Kidney epithelial cell (primary cell): ENCODE measurements at places on chromosomes 7 and 10. TPM values are rescaled to one million over a fixed set of nuclear protein-coding genes. Genes with fewer than 3 reads are reported as not detected.

DNA sequence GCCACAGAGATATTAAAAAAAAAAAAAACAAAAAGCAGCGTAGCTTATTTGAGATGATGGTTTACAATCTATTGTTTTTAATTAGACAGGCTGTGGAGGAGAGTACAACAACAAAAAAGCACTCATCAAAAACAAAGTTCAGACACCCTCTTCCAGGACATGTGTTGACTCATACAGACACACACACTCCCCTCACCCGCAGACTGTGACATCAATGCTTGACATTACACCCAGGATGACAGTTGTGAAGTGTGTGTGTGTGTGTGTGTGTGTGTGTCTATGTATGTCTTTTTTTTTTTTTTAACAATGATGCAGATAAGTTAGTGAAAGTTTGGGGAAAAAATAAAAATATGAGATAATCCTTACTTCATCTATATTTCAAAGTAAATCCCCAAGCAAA, 303.6 kb downstream of the GPAM start:
- no peak for DNase-seq

DNA sequence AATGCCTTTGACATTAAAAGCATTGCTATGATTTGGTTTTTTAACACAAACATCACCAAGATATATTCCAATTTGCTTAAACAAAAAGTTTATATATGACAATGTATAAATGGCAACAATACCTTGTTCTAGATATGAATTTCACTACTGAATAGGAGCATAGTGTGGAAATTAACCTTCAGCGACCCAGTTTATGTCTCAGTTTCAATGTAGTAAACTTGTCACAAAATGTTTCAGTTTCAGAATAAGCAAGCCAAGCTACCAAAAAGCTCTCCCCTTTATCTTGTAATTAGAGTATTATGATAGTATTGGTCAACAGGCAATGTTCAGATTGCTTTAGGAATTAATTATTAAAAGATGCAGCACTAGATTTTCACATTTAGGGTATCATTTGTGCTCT, 99.6 kb upstream of the PCDH15 start:
- no peak for DNase-seq

GRCh38 chr7:18202315-18203045, 174.8 kb upstream of the PRPS1L1 start:
- DNase-seq, result no peak

DNA sequence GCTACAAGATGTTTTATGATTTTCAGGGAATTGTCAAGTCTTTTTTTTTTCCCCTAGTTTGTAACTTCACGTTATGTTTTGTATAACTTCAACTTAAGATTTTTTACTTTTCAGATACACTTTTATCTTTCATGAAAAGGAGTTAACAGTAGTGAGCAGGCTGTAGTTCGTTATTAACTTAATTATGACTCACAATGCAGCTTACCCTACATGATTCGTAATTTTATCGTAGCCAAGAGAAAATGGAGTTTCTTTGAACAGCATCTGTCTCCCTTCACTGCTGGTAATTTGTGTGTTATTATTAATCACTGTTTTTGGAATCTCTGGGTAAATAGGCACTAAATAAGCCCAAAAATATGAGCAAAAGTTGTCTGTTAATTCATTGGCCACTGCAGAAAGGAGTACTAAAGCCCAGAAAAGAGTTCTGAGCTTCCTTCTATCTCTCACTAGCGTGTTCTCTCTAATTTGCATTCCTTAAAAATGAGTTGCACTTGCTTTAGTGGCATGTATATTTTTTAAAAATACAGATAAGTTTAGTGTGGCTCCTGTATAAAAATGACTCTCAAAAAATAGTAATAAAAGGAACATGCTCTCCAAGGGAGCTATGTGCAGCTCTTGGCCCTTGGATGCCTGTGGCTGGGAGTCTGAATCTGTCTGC, 36.1 kb downstream of the RALA start:
- DNase-seq, result no peak

GRCh38 chr10:132606031-132606491, 68.5 kb downstream of the INPP5A start:
- no peak for DNase-seq

DNA sequence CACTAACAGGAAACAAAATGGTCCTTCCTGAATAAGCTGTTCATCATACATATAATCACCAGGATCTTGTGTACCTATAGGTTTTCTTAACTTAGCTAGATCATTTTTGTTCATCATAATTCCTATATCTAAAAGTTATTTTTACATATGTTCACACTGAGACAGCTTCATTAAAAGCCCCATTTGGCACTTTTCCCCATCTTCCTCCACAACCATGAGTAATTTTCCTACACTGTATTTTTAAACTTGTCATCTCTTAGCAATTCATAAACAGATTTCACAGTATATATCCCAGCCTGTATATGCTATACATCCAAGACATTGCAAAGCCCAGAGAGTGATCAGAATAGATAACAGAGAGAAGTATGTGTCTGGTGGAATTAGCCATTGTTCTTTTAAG, 28.3 kb downstream of the ZNF365 start:
- no peak for DNase-seq

DNA sequence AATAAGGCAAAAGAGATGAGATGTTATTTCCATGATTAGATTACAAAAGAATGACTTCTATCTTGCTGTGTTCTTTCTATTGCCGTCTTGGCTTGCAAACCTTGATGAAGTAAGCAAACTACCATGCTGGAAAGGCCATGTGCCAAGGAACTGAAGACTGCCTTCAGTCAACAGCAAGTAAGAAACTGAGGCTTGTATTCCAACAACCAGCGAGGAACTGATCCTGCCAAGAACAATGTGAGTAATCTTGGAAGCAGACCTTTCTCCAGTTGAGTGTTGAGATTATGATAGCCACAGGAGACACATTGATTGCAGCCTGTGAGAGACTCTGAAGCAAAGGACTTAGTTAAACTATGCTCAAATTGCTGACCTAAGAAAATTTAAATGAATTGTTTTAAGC, 164.6 kb upstream of the GRM3 start:
- DNase-seq, result no peak

- no peak for DNase-seq
Measured at GRCh38 chr7:143416565-143417149, 8.0 kb upstream of the EPHA1 start.

- DNase-seq, result no peak
Measured at GRCh38 chr7:56175771-56176170, 59.6 kb upstream of the NUPR2 start.

DNA sequence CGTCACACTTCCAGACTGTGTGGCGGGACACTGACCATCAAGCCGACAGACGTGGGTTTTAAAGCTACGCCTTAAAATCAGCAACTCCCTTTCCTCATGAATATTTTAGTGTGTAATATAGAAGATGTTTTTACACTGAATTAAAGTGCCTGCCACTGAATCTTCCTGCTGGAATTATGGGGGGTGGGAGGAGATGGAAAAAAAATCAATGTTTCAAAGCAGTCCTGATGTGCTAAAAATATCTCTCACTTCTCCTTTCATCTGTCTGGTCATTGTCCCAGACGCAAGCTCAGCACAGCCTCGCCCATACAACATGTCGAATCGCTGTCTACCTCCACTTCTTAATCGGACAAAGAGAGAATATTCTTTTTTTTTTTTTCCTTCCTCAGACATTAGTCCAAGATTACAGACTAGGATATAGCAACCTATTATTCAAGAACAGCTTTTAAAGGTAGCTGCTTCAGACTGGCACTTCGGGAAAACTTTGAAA, 165.1 kb upstream of the KLF14 start:
- DNase-seq, result no peak

AVL9 gene
- total RNA-seq, result 50.6 and 64.1 TPM in 2 replicates

MET gene
- total RNA-seq, result 158 and 161 TPM in 2 replicates

GPRIN2 gene
- 9.2 and 17.0 TPM in 2 replicates for total RNA-seq

AMPH gene
- total RNA-seq, result 0.25 and 0.34 TPM in 2 replicates

PNLIPRP3 gene
- not detected in 2 replicates for total RNA-seq

TMEM236 gene
- total RNA-seq, result 0.08 and 0.14 TPM in 2 replicates

CHAT gene
- total RNA-seq, result not detected in 2 replicates

PDE6C gene
- total RNA-seq, result not detected in 2 replicates
